ENCODE measurements at places on chromosomes 11 and 22. TPM values are rescaled to one million over a fixed set of nuclear protein-coding genes. Genes with fewer than 3 reads are reported as not detected.

The BTG4 gene
- total RNA-seq = not detected

The DGCR8 gene
- total RNA-seq = 32.9 TPM

The SSH3 gene
- total RNA-seq = 15.6 TPM

The YPEL1 gene
- 0.50 TPM for total RNA-seq

The ART1 gene
- not detected for total RNA-seq

All from uterine smooth muscle cell (primary cell).